A549 (cell line): ENCODE measurements at places on chromosomes 2 and 18. TPM values are rescaled to one million over a fixed set of nuclear protein-coding genes. Genes with fewer than 3 reads are reported as not detected.

The CDH20 gene
- not detected in 3 replicates for polyA plus RNA-seq

The TEX44 gene
- not detected in 3 replicates for polyA plus RNA-seq

The TMEM127 gene
- polyA plus RNA-seq, result 28.8 to 31.9 TPM (median 31.4 TPM) in 3 replicates

The KCNF1 gene
- polyA plus RNA-seq, result 3.7 to 4.2 TPM (median 4.0 TPM) in 3 replicates

The GLI2 gene
- 10.3 to 12.5 TPM (median 10.4 TPM) in 3 replicates for polyA plus RNA-seq

The SERPINB13 gene
- polyA plus RNA-seq, result not detected in 3 replicates

The C1GALT1C1L gene
- polyA plus RNA-seq, result 1.4 to 2.1 TPM (median 2.1 TPM) in 3 replicates

The IL1RL2 gene
- polyA plus RNA-seq, result 0.05 TPM in 1 of 3 replicates, not detected in the others

The KIAA2012 gene
- polyA plus RNA-seq, result 0.03 to 0.05 TPM (median 0.04 TPM) in 3 replicates

The NR4A2 gene
- 1.2 to 2.3 TPM (median 1.9 TPM) in 3 replicates for polyA plus RNA-seq

The TBR1 gene
- 0.07 to 0.09 TPM (median 0.09 TPM) in 3 replicates for polyA plus RNA-seq
